ENCODE measurements at places on chromosomes 4 and X.

GRCh38 chr4:67250131-67250896 lies 295.0 kb downstream of the CENPC start:
- no peak for DNase-seq

DNA sequence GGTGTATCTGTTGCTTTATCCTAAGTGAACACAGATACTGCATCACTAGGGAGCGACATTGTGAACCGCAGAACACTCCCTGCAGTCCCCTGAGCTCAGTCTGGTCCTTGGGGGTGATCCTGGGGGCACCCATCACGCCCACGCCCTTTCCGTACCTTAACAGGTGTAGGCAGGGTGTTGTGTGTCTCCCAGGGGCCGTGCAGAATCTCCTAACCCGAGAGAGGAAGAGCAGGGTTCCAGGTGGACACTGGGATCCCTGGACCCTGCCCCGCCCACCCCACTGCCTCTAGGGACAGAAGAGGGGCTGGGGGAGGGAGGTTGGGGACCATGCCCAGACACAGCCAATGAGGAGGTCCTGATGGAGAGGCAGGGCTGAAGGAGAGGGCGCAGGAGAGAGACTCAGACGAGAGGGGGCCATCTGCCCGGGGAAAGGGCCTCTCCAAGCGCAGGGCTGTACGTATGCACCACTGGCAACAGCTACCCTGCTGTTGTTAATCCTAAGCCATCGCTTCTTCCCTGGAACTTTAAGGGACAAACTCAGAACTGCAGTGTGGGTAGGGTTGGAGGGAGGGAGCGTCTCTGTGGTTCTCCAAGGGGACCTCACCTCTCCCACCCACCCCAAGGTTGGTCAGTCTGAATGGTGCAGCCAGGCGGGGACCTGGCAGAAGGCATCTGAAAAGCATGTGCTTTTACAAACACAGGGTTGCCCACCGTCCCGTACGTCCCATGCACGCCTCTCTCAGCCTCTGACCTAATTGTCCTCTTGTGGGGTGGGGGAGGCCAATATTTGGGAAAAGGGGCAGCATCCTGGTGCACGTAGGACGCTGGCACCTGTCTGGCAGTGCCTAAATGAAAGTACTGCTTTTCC lies 2.5 kb downstream of the P2RY8 start:
- DNase-seq, result peak; percentile 60

DNA sequence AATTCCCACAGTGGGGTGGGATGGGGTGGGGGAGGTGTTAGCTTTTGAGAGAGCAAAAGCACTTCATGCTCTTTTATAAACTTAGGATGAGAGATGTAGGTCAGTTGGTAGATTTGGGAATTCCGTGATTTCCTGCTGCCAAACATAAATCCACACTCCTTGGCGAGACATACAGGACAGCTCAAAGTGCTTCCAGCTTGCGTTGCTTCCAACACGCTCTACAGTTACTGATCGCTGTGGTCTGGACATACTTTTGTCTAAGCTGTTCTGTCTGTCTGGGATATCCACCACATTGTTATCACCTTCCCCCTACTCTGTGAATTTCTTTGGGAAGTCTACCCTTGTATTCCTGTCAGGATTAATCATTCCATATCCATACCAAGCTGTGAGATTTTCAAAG lies 117.5 kb downstream of the RAPGEF2 start:
- DNase-seq, result no peak

DNA sequence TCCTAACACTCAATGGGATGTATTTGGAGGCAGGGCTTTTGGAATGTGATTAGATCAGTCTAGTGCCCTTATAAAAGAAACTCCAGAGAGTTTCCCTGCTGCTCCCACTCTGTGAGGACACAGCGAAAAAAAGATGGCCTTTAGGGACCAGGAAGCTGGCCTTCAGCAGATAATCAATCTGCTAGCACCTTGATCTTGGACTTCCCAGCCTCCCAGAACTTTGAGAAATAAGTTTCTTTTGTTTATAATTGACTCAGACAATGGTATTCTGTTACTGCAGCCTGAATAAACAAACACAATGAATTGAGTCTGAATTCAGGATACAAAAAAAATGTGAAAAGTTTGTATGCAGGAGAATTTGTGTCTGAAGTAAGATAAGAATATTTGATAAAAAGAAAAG lies 842.1 kb downstream of the FSTL5 start:
- DNase-seq, result no peak

- no peak for DNase-seq
Measured at GRCh38 chr4:101104312-101105052, 242.8 kb downstream of the PPP3CA start.

- no peak for DNase-seq
Measured at GRCh38 chrX:130772105-130772775, 130.8 kb downstream of the ENOX2 start.

- DNase-seq, result no peak
Measured at GRCh38 chrX:112714357-112714918, 34.7 kb upstream of the LHFPL1 start.

DNA sequence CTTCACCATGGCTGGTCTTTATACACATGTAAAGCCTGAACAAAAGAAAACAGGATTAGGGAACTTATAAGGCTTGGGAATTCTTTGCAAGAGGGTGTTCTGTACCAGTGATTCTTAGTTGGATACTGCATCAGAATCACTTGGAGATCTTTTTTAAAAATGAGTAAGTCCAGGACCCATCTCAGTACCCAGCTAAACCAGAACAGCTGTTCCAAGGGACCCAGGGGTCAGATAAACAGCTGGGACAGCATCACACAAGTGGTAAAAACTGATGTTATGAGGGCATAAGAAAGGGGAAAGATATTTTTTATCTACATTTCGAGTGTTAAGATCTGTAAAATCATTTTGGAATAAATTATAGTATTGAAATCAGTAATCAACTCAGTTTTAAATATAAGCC lies 16.1 kb downstream of the PGRMC2 start:
- DNase-seq, result no peak

GRCh38 chr4:152221816-152222516 lies 313.9 kb downstream of the FBXW7 start:
- DNase-seq, result peak; percentile 68

GRCh38 chr4:109754093-109754857 lies 24.4 kb upstream of the PLA2G12A start:
- peak; percentile 11 for DNase-seq

DNA sequence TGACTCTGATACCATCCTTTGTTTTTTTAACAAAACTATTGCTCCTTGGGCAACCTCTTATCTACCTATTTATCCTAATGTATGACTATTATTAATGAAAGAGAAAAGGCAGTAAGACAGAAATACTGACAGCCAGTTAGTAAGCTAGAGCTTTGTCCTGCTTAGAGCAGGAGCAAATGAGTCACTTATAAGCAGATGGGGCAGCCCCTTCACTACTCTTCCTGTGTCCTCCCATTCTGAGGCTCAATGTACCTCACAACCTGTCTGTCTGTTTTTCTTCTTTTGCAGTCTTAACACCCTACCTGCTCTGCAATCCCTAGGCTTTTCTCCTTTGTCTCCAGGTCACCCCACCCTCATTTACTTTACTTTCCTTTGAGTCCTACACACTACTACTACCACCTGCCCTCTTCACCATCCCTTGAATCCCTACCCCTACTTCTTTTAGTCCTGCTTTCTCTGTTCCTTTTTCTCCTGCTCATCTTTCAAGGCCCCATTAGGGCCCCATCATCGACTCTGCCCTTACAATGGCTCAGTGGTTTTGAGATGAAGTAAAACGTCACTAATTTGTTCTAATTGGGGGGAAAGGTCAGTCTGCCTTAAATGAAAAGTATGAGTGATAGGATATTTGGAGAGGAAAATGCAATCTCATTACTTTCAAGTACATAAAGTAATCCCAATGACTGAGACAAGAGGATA lies 294.3 kb downstream of the GUCY2F start:
- no peak for DNase-seq
